ENCODE measurements at places on chromosomes 2 and 18.

DNA sequence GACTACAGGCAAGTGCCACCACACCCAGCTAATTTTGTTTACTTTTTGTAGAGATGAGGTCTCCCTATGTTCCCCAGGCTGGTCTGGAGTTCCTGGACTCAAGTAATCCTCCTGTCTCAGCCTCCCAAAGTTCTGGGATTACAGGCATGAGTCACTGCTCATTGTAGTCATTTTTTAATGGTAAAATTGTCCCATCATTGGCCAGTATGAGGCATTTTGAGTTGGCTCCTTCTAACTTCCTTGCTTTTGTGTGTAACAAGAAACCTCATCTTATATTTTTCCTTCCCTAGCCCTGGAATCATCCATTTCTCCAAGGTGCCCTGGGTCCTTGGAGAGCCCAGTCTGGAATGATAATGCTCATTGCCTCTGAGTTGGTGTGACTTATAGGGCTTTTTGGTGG lies 148.5 kb downstream of the INHBB start:
- no peak for DNase-seq

- no peak for DNase-seq
These were observed 89.8 kb downstream of the HS6ST1 start for GRCh38 chr2:128228894-128229293.

GRCh38 chr2:239953418-239954061 lies 71.6 kb downstream of the NDUFA10 start:
- DNase-seq: no peak

DNA sequence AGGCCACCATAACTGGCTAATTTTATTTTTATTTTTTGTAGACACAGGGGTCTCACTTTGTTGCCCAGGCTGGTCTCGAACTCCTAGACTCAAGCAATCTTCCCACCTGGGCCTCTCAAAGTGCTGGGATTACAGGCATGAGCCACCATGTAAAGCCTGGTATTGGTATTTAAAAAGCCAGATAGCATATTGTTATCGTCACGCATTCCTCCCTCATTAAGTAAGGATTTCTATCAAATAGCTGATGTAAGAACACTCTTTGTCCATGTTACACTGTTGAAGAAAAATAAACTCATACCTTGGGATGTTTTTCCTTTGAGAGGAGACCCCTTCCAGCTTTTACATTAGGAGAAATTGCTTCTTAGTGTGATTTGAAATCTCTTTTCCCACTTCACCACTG lies 39.2 kb upstream of the DARS1 start:
- no peak for DNase-seq

GRCh38 chr2:147006736-147007141 lies 838.1 kb upstream of the ACVR2A start:
- no peak for DNase-seq

- DNase-seq: no peak
These were observed 912 bp upstream of the LAPTM4A start for GRCh38 chr2:20052229-20052851.

DNA sequence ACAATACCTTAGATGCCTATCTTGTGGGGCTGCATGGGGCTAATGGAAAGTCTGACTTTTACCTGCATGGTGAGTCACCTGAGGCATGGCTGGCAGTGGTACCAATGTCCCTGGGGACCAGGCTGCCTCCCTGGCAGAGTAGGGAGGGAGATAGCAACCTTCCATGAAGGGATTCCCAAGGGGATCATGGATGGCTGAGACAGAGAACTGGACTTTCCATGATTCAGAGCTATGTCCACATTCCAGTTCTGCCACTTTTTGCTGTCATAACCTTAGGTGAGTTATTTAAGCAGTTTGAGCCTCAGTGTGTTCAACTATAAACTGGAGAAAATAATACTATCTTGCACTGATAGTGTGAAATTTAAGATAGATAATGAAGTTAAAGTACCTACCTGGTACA lies 178.6 kb downstream of the SETBP1 start:
- DNase-seq: no peak

DNA sequence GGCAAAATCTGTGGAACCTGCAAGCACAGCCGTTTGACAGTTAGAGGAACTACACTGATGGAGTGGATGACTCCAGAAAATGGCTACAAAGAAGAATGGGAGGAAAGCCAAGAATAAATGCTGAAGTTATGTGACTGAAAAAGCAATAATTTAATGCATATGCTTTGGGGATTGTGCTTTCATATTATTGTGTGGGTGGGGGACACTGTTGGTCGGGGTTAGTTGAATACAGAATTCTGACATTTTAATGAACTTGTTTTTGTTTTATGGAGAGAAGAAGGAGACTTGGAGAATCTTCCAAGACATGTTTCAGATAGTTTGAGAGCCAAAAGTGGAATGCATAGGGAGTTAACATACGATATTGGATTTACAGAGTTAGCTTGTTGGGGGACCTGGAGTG lies 68.5 kb downstream of the NRP2 start:
- DNase-seq: no peak

GRCh38 chr2:179106676-179107428 lies 56.9 kb upstream of the CCDC141 start:
- no peak for DNase-seq

GRCh38 chr2:171341394-171342066 lies 92.3 kb downstream of the METTL8 start:
- no peak for DNase-seq

DNA sequence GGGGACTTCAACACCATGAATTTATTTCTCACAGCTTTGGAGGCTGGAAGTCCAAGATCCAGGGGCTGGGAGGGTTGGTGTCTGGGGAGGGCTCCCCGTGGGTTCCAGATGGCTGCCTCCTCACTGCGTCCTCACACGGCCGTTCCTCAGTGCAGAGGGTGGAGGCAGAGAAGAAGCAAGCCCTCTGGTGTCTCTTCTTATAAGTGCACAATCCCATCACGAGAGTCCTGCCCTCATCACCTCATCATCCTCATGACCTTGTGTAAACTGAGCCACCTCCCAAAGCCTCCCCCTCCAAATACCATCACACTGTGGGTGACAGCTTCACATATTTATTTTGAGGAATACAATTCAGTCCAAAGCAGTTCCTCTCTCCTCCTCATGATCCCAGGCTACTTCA lies 26.3 kb downstream of the TMEM163 start:
- no peak for DNase-seq

DNA sequence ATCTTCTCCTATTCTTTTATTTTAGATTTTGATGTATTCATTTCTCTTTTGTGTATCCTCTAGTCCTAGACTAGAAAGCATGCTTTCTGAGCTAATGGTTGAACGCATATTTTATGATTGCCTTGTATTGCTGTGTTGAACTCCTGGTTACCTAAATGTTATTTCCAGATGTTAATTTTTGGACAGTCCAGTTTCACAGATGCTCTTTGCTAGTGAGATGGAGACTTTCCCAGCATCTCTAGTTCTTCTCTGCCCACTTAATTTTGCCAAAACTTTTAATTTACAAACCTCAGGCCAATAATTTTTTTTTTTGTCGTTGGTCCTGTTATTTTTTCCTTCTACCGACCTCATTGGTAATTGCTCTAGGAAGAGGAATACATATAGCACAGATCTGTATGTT lies 153.2 kb downstream of the HAUS1 start:
- no peak for DNase-seq

DNA sequence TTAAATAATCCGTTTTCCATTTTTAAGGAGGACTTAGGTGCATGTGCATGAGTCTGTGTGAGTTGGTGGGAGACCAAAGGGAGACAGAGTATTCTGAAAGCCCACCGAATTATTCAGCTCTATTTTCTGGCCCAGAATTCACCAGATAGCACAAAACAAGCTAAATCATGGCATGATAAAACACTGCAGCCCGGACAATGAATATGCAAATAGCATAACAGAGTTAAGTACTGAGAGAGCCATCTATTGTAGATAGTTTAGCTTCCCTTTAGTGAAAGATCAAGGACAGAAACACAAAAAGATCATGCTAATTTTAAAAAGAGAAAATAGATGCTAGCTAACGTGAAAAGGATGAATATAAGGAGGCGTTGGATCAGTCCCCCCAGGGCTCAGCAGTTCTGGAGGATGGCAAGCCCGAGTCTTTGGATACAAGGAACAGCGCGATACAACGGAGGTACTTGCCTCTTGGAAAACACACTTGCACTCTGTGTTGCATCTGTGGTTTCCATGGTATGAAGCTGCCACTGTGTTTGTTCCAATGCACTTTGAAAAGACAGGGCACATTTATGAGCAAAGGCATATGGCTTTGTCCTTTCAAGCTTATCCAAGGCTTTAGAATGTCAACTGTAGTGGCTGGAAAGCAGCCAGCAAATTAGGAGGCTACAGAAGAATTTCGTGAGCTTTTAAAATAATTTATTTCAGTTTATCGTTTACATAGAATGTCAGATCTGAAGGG lies 119.9 kb downstream of the LYPD1 start:
- DNase-seq: no peak

DNA sequence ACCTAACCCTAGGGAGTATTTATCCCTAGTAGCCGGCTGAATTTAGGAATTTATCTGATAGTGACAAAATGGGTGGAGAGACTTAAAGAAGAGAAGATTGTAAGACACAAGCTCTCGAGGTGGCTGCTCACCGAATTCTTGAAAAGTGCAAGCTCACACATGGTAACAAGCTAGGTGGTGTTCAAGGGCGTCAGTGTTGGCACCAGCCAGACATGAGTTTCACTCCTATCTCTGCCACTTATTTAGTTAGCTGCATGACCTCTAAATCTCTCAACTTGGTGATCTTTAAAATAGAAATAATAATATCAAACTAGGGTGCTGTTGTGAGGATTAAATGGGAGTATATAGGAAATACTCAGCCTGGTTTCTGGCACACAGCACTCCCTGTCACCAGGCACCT lies 102.6 kb upstream of the APCDD1 start:
- no peak for DNase-seq

- no peak for DNase-seq
These were observed 128.3 kb downstream of the ACOXL start for GRCh38 chr2:110860630-110861029.

GRCh38 chr2:177520324-177520723 lies 127.8 kb downstream of the AGPS start:
- no peak for DNase-seq

GRCh38 chr2:230932556-230933511 lies 7.8 kb upstream of the GPR55 start:
- DNase-seq: no peak
